Right forelimb (tissue), 1 donor: ENCODE measurements at places on chromosomes 1 and 21.

DNA sequence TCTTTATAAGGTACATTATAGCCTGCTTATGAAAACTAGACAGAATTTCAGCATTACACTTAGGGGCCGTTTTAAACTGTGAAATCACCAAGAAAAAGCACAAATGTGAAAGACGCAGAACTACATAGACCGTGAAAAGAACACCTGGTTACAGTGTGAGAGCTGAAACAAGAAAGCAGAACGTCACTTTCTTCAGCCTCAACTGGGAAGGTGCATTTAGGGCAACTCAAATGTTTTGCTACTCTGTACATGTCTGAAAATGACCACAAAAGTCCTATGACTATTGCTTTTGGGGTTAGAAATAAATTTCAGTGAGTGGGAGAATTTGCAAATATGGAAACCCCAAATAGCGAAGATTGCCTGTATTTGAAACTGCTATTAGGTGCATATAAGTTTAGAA, 268.7 kb downstream of the OLFM3 start:
- DNase-seq = no peak

- DNase-seq = no peak
Observed at GRCh38 chr21:44305691-44306090, 5.8 kb downstream of the PFKL start.

- DNase-seq = no peak
Observed at GRCh38 chr1:24147816-24148215, 4.9 kb upstream of the IL22RA1 start.

GRCh38 chr21:34748862-34749261, 80.1 kb downstream of the CLIC6 start:
- DNase-seq = no peak

- peak; percentile 84 for DNase-seq
Observed at GRCh38 chr1:116847688-116848531, 61.8 kb upstream of the PTGFRN start.

- no peak for DNase-seq
Observed at GRCh38 chr1:63892632-63893395, 119.0 kb downstream of the ROR1 start.

DNA sequence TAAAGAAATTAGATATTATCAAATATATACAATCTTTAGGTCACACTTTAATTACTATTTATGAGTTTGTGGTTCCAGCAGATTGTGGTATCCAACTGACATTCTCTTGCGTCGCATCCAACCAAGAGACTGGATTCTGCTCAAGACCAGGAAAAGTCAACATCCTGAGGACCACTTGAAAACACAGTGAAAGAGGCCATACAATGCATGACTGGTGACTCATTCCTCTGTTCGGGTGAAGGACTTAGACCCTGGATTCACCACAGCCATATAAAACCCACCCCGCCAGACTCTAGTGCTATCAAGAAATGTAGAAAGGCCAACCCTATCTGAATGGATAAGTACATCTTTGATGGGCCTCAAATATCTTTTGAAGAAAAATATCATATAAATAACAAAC, 14.5 kb upstream of the CFHR4 start:
- DNase-seq = no peak
